MM.1S (cell line): ENCODE measurements at places on chromosomes 3 and 15.

GRCh38 chr3:101646726-101647125 lies 30.2 kb downstream of the ZBTB11 start:
- no peak for DNase-seq
- no peak overlapping the region for H3K27ac ChIP-seq
- no peak overlapping the region for H3K4me3 ChIP-seq
- H3K36me3 ChIP-seq, result peaks cover 6% of the 10 kb centered on the region; the same call in 1 of the 2 replicates

- no peaks in the 10 kb centered on the region for H3K36me3 ChIP-seq
- H3K4me3 ChIP-seq, result no peak overlapping the region
- DNase-seq, result no peak
- H3K27me3 ChIP-seq, result no peaks in the 10 kb centered on the region
- no peak overlapping the region for H3K27ac ChIP-seq
- peaks cover 5% of the 10 kb centered on the region for H3K4me1 ChIP-seq
These were observed 3.6 kb upstream of the TNK2 start for GRCh38 chr3:195911946-195912270.

DNA sequence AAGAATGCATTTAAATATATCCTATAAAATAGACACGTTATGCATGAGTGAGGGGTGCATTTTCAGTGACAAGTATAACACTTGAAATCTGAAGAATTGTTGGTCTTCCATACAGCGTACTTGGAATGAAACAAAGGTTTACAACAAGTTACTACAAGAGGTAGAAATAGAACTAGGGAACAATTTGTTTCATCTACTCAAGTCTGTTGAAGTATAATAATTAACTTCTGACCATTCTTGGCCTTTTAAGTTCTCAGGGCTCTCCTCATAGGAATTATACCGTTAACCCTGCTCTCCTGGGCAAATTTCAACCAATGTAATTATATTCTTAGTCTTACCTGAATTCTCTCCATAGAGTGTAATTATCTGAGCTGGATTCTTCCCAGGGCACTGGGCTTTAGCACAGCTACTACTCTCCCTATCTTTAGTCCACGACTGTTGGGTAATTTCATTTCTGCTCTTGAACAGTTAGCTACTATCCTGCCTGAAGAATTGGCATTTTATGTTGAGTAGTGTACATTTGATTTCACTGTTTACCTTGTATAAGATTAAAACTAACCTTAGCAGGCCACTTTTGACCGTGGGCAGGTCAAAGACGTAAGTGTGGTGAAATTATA lies 100.6 kb downstream of the UBE2E2 start:
- no peaks in the 10 kb centered on the region for H3K27me3 ChIP-seq
- no peaks in the 10 kb centered on the region for H3K36me3 ChIP-seq

DNA sequence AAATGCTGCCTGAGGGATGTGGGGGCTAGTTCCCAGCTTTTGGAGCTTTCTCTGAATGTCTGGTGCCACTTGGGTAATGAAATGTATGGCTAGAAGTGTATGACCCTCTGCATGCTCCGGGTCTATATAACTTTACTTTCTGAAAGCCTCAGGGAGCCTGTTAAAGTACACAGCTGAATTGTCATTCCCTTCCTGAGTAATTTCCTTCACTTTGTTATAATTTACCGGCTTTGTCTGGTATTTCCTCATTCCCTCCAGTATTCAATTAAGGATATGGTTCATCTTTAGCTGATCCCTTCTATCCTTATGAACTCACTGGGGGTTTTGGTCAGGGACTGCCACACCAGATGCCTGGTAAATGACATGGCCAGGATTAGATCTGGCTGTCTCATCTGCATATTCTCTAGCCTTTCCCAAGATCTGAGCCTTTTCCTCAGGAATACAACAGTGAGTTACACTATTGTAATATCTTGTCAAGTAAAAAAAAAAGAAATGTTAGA lies 620.3 kb downstream of the ZPLD1 start:
- no peaks in the 10 kb centered on the region for H3K27me3 ChIP-seq
- no peaks in the 10 kb centered on the region for H3K36me3 ChIP-seq
- H3K4me1 ChIP-seq, result no peaks in the 10 kb centered on the region
- H3K4me3 ChIP-seq, result no peak overlapping the region
- H3K27ac ChIP-seq, result no peak overlapping the region
- no peak for DNase-seq

GRCh38 chr3:172167892-172168648 lies 128.7 kb downstream of the FNDC3B start:
- no peak overlapping the region for H3K4me3 ChIP-seq
- H3K36me3 ChIP-seq, result peaks cover 5% of the 10 kb centered on the region
- H3K27me3 ChIP-seq, result no peaks in the 10 kb centered on the region
- no peak for DNase-seq
- H3K4me1 ChIP-seq, result peaks cover 13% of the 10 kb centered on the region

GRCh38 chr3:51687431-51688205 lies 16.6 kb downstream of the TEX264 start:
- H3K27ac ChIP-seq, result no peak overlapping the region
- H3K4me1 ChIP-seq, result peaks cover 21% of the 10 kb centered on the region
- DNase-seq, result no peak
- H3K27me3 ChIP-seq, result no peaks in the 10 kb centered on the region
- H3K36me3 ChIP-seq, result 0 out of 2 replicates have a peak, but pooled peaks cover 2% of the 10 kb centered on the region
